ENCODE measurements at places on chromosomes 6 and 20. TPM values are rescaled to one million over a fixed set of nuclear protein-coding genes. Genes with fewer than 3 reads are reported as not detected.

The DNAH8 gene
- total RNA-seq, result under 0.01 TPM

The CCDC167 gene
- total RNA-seq, result 11.7 TPM

The RWDD2A gene
- total RNA-seq, result 9.4 TPM

The KCNQ5 gene
- total RNA-seq, result 12.9 TPM

The SIM1 gene
- not detected for total RNA-seq

The NRN1 gene
- total RNA-seq, result 17.9 TPM

The TULP1 gene
- 0.47 TPM for total RNA-seq

The ZNF184 gene
- 30.3 TPM for total RNA-seq

The PSORS1C2 gene
- total RNA-seq, result not detected

The FILIP1 gene
- total RNA-seq, result 4.5 TPM

The GCNT2 gene
- total RNA-seq, result 14.8 TPM

DNA sequence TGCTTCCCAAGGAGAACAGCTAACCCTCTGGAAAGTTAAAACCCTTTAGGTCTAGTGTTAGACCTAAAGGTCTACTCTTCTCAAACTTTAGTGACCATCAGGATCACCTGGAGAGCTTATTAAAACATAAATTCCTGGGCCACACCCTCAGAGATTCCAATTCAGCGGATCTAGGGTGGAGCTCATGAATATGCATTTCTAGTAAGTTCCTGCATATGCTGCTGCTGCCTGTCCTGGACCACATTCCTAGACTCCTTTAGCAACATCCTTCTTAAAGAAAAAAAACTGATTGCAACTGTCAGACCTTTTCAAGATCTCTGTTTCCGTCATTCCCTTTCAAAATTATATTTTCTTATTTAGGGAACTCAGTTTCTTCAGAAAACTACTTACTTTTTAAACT lies 31.2 kb downstream of the SNAP25 start:
- no peak for DNase-seq

GRCh38 chr6:12578751-12579150 lies 137.8 kb upstream of the PHACTR1 start:
- no peak for DNase-seq

GRCh38 chr6:127299522-127300240 lies 33.0 kb downstream of the RNF146 start:
- no peak for DNase-seq

- DNase-seq, result no peak
These were observed 26.4 kb upstream of the DLGAP4 start for GRCh38 chr20:36279776-36280175.

DNA sequence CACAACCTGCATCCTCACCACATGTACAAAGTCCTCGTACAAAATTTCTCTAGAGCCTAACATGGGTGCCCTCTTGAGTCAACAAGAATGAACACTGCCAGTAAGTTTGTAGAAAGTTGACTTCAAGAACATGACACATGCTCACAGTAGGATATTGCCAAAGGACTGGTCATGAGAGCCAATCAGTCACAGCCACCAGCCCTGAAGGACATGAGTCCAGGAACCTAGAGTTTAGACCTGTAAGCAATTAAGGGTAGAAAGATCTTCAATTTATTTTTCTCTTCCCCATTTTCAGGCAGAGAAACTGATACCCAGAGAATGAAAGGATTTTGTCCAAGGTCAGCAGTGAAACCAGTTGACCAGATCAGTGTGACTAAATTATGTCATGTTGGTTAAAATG lies 96.1 kb downstream of the MAFB start:
- DNase-seq, result no peak

DNA sequence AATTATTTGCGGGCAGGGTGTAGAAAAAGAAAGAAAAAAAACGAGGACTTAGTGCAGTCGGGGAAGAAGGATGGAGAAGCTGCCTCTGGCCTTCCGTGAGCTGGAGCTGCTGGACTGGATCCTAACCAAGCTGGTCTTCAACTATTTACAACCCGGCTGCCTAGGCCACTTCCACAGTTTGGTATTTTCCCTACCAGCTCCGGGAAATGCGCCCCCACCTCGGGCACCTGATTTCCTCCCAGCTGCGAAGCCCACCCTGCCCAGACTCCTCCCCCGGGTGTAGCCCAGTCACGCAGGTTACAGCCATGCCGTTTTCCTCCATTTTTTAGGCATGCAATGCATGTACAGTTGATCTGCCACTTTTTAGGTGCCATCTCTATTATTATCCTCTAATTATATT lies 21.2 kb downstream of the THEMIS start:
- no peak for DNase-seq

- DNase-seq, result no peak
These were observed 129.1 kb downstream of the SLC24A3 start for GRCh38 chr20:19341348-19342053.

GRCh38 chr6:14379568-14379967 lies 262.0 kb downstream of the CD83 start:
- no peak for DNase-seq

DNA sequence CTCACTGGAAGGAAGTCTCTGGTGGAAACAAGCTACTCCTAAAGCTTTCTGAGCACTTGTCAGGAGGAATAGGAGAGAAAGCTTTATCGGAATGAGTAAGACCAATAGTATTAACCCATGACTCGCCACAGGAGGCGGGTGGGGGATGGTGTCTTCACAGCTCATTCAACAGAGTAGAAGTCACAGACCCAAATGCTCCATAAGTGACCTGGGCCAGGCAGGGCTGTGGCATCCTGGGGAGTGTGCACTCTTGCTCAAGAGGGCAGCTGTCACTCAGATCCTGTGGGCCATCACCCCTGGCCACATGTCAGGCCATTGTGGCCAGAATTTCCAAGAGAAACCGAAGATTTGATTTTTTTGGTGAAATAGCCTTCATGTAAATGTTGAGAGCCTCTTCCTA lies 116.0 kb downstream of the SYCP2 start:
- no peak for DNase-seq

GRCh38 chr6:160103825-160104100 lies 17.9 kb upstream of the SLC22A1 start:
- DNase-seq, result no peak

DNA sequence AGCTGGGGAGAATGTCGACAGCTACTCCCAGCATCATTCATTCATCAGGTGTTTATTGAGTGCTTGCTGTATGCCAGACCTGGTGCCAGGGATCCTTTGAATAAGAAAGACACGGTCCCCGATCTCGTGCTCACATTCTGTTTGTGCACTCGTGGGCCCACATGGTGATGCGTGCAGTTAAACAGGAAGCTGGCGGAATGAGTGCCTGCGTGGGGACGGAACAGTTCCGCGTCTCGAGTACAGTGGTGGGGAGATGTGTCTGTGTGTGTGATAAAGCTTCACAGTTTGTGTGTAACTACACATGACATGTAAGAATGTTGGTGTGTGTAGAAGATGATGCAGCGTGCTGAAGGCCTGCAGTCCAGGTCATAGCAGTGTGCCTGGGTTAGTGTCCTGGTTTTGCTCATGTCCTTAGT lies 6.5 kb downstream of the RBM38 start:
- no peak for DNase-seq

DNA sequence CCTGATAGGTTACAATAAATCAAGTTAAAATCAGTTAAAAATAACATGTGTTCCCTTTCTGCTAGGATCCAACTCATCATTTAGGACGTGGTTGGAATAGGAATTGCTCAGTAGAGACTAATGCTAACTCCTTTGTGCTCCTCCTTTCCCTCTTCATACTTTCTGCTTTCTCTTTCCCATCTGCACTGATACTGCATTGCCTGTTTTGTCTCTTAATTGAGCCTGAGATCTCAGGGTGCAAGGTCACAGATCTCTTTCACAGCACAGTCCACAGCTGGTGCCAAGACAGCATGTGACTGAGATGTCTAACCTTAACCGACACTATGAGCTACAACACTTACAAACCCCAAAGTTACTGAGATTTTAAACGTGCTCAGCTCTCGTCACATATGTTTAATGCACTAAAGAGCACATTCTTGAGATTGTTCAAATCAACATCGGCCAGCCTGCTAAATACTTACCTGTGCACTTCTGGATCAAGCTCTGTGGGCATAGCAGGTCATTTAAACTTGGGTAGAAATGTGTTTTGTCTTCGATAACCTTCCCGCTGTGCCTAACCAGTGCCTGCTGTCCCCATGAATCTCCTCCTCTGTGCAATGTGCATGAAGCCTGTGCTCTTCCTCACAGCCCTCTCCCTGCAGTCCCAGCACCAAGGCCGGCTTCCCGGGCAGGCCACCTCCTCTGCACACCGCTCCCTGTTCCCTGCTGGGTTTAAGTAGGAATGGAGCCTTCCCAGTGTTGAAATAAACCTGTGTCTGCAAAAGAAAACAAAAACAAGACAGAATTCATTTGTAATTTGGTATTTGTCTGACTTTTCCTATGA lies 39.6 kb upstream of the AFDN start:
- no peak for DNase-seq

GRCh38 chr6:145904391-145904790 lies 59.8 kb downstream of the SHPRH start:
- DNase-seq, result no peak

DNA sequence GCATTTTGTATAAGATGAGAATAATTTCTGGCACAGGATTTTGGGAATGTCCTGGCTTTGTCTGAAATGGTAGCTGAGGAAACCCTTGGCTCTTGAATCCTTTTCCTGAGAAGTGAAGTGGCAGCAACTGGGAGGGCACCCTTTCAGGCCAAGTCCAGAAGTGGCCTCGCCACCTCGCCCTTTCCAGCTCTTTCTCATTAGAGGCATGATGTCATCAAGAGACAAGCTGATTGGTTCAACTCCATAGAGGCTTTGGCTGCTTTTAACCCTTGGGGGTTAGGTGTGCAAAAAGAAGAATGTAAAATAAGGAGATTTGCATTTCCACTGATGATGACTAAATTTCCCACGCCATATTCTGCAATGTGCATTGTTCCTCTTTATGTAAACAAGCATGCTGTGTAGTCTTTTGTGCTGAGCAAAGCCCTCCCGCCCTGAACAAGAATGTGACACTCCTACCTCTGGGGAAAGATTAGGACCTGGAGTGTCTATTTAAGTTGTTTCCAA lies 116.5 kb downstream of the TCP11 start:
- DNase-seq, result no peak

- no peak for DNase-seq
These were observed 72.9 kb upstream of the SLC22A23 start for GRCh38 chr6:3529721-3530120.

DNA sequence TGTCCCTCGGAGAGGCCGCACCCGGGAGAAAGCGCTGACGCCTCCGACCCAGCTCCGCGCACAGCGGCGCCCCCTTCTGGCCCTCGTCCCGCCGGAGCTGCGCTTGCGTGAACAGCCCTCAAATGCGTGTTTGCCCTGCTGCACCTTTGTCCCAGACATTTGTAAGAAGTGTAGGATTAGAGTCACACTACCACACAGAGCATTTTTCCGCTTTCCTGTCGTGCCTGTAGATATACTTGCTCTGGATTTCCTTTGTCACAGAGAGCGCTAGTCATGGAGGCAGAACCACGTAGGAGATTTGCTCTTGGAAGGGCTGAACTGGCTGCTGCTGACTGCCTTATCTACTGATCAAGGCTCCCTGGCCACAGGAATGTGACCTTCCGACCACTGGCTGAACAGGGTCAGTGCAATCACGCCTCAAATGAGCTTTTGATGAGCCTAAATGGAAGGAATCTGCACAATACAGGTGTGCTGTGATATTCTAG lies 62.3 kb downstream of the PAX1 start:
- DNase-seq, result no peak

DNA sequence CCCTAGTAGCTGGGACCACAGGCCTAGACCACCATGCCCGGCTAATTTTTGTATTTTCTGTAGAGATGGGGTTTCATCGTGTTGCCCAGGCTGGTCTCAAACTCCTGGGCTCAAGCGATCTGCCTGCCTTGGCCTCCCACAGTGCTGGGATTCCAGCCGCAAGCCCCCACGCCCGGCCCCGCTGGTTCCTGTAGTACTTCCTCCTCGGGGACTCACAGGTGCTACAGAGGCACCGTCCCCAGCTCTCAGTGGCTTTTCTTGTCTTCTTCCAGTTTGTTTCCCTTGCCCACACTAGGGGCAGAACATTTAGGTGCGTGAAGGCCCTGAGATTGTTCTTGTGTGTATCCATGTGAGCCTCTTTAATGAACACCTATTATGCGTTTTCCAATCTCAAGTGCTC lies 773 bp upstream of the ZBP1 start:
- DNase-seq, result no peak

DNA sequence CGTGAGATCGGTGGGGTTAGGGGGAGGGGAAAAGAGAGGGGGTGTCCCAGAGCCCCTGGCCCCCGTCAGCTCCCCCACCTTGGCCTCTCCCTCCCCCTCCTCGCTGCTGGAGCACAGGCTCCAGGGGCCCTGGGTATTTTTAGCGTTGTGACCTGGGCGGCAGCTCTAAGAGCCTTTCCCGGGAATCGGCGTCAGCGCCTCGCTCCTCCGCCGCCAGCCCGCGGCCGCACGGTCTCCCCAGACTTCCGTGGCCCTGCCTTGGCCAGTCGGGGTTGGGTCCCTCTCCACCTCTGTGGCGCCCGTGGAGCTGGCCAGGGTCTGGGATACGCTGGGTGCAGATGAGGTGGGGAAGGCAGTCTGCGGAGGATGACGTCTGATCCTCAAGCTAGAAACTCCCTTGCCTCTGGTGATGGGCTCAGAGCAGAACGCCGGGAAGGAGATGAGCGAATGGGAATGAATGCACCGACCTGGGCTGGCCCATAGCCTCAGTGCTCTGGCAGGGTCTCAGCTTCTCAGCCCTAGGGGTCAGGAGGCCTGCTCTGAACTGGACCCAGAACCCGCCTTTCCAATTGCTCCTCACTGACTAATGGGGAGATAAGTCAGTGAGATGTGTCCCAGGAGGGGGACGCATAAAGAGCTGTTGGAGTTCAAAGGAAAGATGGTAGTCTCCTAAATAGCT lies 883 bp upstream of the DBNDD2 start:
- peak; percentile 50 for DNase-seq

DNA sequence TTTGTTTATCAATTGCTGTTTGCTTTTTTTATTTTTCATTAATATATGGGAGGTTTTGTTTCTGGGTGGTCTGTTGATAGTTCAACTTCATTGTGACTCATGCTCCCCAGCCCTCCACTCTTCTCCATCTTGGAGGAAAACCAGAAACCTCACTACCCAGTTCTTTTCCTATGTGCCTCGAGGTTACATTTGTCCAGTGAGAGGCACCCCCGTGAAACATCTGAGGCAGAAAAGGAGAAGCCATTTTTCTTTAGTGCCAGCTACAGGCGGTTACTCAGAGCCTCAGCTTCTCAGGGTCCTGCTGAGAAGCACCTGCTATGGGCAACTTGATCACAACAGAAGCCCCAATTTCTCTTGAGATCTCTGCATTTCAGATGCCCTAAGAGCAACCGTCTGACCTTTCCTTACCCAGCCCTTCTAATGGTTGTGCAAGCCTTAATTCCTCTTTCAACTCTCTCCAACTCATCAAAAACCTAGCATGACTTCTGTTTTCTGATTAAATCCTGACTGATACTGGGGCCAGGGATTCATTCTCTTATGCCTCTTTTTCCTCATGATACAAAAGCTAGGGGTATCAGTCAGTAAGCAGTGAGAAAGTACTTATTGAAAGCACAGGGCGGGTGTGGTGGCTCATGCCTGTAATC lies 144.6 kb downstream of the ELOVL4 start:
- DNase-seq, result no peak

DNA sequence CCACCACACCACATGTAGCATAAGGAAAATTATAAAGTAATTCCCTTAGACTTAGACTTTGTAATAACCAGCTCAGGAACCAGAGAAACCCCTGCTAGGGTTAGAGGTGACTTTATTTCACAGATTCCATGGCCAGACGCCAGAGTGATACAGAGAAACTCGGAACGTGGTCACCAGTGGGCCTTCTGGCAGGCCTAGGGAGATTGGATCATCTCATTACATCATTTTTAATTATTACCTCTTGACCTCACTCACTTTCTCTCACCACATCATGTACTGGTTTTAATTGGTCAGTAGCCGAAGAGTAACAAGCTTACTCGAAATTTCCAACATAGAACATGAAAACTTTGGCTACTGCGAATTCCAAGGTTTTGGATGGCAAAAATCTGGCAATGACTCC lies 72.9 kb downstream of the BMP6 start:
- no peak for DNase-seq

All from occipital lobe (tissue), 3 donors.